GM12878 (cell line): ENCODE measurements at places on chromosomes 1 and 21. TPM values are rescaled to one million over a fixed set of nuclear protein-coding genes. Genes with fewer than 3 reads are reported as not detected.

DNA sequence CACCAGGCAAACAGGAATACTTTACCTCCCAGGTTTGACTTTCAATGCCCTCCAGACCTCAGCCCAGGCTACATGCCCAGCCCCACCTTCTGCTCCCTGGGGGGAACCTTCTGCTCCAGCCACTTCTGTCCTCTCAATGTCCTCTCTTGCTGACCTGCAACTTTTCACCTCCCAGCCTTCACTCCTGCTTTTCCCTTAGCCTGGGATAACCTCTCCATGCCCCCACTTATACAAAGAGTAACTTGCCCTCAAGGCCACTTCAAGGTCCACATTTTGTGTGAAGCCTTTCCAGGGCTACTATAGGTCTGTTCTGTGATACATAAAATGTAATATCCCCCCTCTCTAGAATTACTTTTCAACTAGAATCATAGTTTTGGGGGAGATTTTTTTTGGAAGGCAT lies 21.7 kb downstream of the SERTAD4 start:
- DNase-seq, result no peak

Gene GJA8
- not detected in 2 replicates for total RNA-seq

GRCh38 chr21:15182731-15183130 lies 117.9 kb upstream of the NRIP1 start:
- no peak for DNase-seq

GRCh38 chr1:43373066-43373940 lies 5.5 kb upstream of the ELOVL1 start:
- DNase-seq, result no peak
